Large intestine (tissue), 12 donors: ENCODE measurements at places on chromosomes 4 and X.

DNA sequence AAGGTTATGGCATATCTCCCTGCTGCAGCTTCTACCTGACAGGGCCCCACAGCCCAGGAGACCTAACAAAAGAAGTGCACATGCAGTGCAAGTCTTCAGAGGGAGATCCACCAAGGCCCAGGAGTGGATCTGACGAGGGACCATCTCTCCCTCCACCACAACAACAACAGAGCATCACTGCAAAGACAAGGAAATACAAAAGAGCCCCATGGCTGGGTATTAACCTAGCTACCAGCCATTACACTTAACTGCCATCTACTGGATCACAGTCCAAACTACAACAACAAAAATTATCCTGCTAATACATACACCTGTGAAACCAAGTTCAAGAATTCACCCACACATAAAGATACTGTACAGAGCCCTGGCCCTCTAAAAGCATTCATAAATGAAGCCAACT is 280.2 kb upstream of the SLC7A11 start:
- no peak for DNase-seq

GRCh38 chr4:166078955-166079354 is 205.9 kb downstream of the TLL1 start:
- DNase-seq: no peak

DNA sequence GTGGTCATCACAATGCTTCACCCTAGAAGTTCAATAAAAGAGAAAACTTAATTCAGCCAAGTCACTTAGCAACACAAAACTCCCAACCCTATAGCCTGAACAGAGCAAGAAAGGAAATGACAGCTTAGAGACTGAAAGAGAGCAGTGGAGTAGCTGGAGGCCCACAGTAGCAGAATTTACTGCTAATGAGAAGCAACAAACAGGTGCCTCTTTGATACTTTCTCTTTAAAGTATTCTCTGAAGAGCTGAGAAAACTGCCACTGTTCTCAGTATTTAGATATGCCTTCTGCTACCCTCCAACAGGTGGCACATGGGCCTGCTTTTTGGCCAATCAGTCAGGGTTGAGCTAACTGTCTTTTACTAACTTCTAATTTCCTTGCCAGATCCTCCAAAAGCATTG is 240.0 kb downstream of the GPC3 start:
- DNase-seq: no peak

GRCh38 chr4:104490770-104491480 is 3.8 kb downstream of the CXXC4 start:
- peak; percentile 61 for DNase-seq

GRCh38 chr4:105241451-105241850 is 94.8 kb downstream of the TET2 start:
- DNase-seq: no peak

DNA sequence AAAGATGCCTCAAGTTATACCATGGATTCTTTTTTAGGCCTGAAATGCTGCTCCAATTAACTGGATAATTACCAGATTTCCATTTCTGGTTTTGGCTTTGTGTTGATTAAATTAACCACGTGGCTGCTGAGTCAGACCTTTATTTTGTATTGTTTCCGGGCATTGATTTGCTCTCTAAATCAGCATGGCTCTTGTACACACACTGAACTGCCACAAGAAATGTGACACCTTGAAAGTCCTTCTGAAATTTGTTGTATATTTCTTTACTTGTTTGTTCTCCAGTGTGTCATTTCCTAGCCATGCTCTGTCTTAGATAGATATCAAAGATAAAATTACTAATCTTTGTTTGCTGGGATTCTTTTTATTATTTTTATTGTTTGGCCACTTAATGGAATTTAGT is 11.7 kb downstream of the MTTP start:
- peak; percentile 45 for DNase-seq

- DNase-seq: no peak
Observed at GRCh38 chrX:44945736-44946135, 72.7 kb downstream of the KDM6A start.

DNA sequence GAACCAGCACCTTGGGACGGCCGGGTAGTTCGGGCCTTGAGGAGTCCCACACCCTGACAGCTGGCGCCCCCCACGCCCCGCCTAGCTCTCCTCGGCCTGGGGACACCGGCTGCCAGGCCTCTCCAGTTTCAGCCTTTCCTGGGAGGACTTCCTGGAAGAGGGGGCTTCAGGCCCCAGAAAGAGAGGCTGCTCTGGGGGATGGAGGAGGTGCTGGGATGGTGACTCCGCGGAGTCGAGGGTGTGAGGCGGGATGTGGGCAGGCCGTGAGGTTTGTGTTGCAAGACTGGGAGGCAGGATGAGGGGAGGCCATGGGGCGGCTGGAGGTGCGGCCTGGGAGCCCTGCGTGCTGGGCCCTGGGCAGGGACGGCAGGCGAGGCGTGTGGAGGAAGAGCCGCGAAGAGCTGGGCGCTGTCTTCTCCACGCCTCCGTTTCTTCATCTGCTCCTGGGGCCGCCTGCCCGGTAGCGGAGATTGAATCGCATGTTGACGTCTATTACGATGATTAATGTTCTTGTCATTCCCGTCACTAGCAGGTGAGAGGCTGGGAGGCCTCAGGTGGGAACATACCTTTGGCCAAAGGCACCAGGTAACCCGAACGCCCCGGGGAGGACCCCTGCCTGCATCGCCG is 918 bp upstream of the FGFRL1 start:
- peak; percentile 72 for DNase-seq

DNA sequence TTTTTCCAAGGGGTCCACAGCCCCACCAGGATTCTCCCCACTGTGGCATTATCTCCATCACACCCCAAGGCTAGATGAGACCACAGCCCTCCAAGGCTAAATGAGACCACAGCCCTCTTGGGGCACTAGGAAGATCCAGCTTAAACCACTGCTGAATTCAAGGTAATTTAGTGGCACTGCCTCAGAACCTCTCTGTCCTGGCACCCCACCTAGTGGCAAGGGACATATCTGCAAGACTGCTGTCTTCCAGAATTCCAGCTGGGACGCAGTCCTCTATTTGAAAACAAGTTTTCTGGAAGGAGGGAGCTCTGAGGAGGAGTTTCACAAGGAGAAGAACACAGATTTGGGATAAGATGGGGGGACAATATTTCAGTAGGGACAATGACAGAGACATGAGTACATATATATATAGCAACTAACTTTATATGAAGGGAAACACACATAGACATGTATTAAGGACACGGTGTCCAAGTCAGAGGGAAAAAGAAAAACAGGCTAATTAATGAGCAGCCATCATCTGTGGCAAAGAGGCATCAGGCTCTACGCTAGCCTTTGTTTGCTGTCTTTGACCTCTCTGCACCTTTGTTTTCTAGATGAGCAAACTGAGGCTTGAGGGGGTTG is 9.3 kb downstream of the CETN2 start:
- DNase-seq: no peak

DNA sequence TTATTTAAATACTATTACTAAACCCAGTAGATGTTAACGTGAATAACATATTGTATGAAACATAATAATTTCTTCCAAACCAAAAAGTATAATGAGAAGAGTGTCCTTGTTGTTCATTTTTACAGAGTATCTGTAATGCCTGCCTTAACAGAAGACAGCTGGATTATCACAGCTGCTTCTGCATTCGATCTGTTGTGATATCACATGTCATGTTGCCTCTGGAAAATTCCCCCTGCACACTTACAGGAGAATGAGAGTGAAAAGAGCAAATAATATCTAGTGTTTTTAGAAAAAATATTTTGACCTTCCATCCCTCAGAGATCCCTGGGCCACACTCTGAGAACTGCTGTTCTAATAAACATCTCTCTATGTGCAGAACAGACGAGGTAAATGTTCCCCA is 240.1 kb upstream of the NOCT start:
- DNase-seq: no peak

GRCh38 chr4:176409627-176410026 is 89.9 kb downstream of the SPCS3 start:
- no peak for DNase-seq

DNA sequence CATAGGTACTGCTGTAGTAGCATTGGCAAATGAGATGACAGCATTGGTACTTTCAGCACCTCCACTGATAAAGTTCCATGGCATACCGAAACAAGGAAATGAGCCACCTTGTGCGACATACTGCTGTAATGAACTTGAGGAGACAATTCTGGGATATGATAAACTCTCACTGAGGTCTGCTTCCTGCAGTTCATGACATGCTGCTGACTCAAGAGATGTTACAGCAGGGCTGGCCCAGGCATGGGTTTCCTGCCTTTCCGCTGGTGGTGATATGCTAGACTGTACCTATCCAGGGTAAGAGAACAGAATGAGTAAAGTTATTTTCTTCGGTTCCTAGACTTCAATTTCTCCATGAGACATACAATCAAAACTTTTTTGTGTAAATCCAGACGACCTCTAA is 17.1 kb downstream of the BEND2 start:
- no peak for DNase-seq

GRCh38 chrX:63402106-63402505 is 51.0 kb upstream of the SPIN4 start:
- no peak for DNase-seq

GRCh38 chr4:123506011-123506695 is 109.6 kb downstream of the SPRY1 start:
- no peak for DNase-seq

DNA sequence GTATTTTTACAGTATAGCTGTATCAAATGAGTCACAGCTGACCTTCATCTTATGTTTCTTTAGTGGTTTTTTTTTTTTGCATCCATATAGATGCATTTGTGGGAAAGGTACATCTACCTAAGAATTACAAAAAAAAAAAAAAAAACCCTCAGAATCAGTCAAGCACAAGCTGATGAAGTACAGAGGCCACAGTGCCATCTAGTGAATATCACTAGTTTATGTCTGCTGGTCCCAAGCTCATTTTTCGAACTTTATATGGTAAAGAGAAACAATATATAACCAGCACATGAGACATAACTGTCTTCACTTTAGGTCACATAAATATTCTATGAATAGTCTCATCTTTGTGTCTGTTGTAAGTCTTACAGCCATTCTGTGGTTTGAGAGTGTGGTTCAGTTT is 220.1 kb downstream of the DLG3 start:
- DNase-seq: no peak

DNA sequence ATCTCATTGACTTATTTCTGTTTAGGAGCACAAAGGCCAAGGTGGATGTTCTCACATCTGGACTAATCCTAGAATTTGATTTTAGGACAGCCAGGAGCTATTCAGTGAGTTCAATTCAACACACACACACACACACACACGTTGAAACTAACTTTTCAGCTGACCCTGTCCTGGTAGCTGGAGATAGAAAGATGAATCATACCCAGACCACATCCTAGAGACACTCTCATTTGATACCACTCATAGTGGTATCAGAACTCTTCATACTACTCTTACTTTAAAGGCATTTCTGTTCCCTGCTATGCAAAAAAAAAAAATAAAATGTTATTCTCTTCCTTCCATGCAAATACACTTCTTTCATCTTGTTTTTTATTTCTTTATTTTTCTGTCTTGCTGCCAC is 36.7 kb downstream of the KLF8 start:
- no peak for DNase-seq

DNA sequence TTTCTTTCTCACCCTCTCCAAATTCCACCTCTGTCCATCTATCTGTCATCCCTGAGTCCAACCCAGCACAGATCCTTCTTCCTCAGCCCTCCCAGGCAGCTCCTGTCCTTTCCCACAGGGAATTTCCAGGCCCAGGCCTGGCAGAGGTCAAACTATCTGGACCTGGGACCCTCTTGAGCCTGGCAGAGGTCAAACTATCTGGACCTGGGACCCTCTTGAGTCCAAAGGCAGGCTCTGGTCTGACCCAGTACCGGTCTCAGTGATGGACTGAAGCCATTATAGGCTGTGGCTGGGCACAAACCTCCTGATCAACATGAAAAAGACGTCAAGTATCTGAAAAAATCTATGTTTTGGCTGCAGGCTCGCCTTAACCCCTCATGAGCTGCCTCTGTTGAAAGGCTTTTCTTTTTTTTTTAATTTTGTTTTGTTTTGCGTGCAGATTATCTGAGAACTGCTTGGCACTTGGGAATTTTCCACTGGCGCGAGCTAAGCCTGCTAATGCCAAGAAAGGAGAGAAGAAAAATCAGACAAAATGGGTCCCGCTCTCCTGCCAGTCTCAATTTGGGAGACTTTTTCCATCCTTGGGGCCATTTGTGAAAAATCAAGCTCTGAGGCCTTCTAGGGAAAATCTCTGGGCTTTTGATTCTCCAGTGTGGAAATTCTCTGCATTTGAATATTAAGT is 31.2 kb downstream of the MSX1 start:
- DNase-seq: no peak

- DNase-seq: peak; percentile 31
Observed at GRCh38 chr4:89836897-89837384, at the start of gene SNCA. Gene SNCA (minus strand): TSS chr4:89837161. CDS start chr4:89835667, 1,494 bp downstream.

DNA sequence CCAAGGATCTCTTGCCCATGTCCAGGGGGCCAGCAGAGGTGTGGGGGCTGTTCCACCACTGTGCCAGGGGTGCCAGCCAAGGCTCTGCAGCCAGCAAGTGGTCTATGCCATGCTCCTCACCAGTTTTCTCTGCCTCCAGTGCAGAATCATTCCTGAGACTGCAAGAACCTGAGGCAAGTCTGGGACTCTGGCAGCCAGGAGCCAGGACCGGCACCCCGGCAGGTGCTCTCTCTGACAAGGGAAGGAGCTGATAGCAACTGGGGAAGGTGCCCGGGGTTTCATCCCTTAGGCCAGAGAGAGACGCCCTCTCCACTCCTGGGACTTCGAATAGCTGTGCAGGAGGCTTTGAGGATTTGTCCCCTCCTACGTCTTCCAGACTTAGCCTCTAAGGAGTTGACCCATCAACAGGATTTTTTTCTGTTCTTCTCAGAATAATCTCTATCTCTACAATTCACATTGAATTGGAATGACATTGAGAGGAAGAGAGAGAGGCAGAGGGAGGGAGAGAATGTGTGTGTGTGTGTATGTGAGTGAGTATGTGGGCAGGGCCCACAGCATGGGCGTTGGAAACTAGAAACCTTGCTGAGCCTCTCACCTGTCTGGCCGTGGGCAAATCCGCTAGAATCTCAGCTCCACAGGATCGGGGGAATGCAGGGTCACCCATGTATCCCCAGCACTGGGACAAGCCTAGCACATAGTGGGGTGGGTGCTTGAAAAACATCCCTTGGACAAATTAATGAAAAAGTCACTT is 74.5 kb upstream of the AFAP1 start:
- no peak for DNase-seq

GRCh38 chrX:79630033-79631009 is 263.2 kb upstream of the ITM2A start:
- peak; percentile 68 for DNase-seq

- no peak for DNase-seq
Observed at GRCh38 chrX:34559325-34559724, 97.8 kb downstream of the TMEM47 start.
